ENCODE measurements at places on chromosomes 3 and 15.

GRCh38 chr15:74786551-74787165, 4.8 kb downstream of the CSK start:
- DNase-seq, result no peak

- no peak for DNase-seq
Observed at GRCh38 chr3:23629181-23629894, 176.4 kb upstream of the UBE2E1 start.

- no peak for DNase-seq
Observed at GRCh38 chr3:186883686-186884058, 41.2 kb downstream of the ADIPOQ start.

DNA sequence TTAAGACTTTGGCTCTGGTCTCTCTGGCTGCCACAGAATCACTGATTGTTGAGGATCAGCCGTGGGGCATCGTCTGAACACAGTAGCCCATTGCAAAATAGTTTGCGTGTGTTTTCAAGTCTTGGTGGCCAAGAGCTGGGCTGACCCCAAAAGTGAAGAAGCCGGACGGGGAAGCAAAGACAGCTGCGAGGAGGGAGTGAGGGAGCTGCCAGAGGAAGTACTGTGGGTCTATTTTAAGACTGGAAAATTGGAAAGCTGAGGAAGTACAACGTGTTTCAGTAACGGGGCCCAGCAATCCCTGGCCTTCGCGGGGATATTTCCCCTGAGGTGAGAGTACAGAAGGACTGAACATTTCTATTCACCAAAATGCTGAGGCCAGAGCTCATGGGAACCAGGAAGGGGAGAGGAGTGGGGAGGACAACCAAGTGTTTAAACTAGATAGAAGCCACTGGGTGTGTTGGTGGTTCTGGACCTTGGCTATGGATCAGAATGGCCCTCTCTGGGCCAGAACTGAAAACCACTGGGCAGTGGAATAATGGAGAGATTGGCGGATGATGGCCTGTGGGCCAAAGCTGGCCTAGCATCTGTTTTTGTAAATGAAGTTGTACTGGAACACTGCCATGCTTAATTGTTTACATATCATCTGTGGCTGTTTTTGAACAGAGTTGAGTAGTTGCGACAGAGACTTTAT, 34.1 kb upstream of the LIMD1 start:
- DNase-seq, result peak; percentile 96

- no peak for DNase-seq
Observed at GRCh38 chr3:4770561-4770960, 208.7 kb upstream of the BHLHE40 start.

- DNase-seq, result no peak
Observed at GRCh38 chr15:44132057-44132456, 63.0 kb downstream of the FRMD5 start.

- no peak for DNase-seq
Observed at GRCh38 chr15:50298340-50298739, 32.8 kb upstream of the HDC start.

DNA sequence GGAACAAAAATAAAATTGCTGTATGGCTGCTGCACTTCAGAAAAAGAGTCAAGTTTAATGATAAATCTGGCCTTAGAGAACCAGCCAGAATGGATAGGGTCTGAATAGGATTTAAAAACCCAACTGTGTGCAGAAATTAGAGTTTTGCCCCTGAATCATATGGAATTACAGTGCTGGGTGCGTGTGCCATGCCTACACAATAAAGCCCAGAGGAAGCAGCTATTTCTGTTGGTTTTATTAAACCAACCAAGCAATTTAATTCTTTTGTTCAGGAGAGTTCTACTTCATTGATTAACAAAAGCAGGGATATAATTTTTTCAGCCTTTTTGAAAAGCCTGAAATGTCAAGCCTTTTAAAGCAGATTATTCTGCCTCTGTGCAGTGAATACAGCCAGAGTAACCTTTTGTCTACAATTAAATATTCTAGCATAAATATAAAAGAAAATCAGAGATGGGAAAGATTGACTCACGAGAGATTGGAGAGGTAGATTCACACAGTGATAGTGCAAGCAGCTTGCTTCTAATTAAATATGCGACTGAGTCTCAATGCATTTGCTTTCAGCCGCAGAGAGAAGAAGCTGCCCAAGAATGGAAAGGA, 66.7 kb upstream of the DNAJC19 start:
- no peak for DNase-seq

DNA sequence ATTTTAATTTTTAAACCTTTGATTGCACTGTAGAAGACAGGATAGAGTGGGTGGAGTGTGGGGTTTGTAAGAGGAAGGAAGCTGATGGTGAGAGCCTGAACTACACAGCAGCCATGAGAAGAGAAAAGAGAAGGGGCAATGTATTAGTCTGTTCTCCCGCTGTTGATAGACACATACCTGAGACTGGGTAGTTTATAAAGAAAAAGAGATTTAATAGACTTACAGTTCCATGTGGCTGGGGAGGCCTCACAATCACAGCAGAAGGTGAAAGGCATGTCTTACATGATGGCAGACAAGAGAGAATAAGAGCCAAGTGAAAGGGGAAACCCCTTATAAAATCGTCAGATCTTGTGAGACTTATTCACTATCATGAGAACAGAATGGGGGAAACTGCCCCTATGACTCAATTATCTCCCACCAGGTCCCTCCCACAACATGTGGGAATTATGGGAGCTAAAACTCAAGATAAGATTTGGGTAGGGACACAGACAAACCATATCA, 37.3 kb downstream of the STARD5 start:
- DNase-seq, result no peak

GRCh38 chr3:99542767-99543518, 95.5 kb upstream of the COL8A1 start:
- no peak for DNase-seq

GRCh38 chr15:69697916-69698315, 245.3 kb downstream of the RPLP1 start:
- DNase-seq, result no peak

DNA sequence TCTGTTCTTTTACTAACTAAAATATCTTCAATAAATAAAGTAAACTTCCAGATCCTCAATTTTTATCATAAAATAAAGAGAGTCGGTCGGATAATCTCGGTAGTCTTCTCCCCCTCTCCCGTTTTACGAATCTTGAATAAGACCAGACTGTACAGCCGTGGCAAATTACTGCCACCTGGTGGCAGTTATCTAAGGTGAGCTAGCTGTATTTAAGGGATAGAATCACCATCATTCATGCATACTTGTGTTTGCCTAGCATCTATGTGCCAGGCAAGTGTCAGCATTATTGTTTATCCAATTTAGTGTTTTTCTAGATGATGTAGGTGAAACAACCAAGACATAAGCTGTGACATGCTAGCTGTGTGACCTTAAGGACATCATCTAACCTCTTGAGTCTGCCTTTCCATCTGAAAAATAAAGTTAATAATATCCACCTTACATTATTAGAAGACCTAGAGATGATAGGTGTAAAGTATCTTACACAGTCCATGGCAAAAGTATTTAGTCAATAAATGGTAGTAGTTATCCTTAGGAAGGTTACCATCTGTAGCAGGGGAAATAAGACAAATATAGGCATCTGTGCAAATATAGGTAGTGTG, 21.3 kb downstream of the DUT start:
- peak; percentile 22 for DNase-seq

DNA sequence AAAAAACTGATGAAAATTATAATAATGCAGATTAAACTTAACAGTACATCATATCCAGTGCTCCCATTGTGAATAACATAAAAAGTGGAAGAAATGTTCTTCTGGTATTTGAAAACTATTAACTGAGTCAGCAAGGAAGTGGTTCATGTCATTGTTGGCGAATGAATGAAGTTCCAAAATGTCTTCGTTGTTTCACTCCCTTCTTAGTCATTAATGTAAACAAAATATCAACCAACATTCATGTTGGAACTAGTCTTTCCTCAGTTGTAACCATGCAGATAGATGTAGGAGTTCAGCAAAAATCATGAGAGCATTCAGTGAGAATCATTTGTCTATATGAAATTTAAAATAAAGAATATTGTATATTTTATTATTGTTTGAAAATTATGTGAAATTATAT, 44.1 kb upstream of the ICE2 start:
- DNase-seq, result no peak

- no peak for DNase-seq
Observed at GRCh38 chr3:71541313-71541712, 42.2 kb downstream of the FOXP1 start.

DNA sequence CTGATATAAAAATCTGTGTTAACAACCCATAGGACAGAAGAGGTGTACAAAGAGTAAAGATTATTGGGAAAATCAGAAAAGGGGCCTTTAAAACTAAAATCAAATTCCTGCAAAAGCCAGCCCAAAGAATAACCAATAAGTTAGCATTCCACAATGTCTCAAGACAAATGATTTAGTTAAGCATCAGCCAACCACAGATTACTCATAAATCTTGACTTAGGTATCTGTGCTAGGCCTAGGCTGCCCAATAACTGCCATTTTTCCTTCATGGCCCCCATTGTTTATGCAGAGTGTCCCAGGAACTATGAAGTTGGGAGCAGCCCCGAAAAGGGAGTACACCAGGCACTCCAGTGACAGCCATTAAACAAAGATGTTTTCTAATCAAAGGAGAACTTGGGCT, 7.4 kb downstream of the TRANK1 start:
- no peak for DNase-seq

- no peak for DNase-seq
Observed at GRCh38 chr15:87357637-87358313, 898.8 kb downstream of the NTRK3 start.

DNA sequence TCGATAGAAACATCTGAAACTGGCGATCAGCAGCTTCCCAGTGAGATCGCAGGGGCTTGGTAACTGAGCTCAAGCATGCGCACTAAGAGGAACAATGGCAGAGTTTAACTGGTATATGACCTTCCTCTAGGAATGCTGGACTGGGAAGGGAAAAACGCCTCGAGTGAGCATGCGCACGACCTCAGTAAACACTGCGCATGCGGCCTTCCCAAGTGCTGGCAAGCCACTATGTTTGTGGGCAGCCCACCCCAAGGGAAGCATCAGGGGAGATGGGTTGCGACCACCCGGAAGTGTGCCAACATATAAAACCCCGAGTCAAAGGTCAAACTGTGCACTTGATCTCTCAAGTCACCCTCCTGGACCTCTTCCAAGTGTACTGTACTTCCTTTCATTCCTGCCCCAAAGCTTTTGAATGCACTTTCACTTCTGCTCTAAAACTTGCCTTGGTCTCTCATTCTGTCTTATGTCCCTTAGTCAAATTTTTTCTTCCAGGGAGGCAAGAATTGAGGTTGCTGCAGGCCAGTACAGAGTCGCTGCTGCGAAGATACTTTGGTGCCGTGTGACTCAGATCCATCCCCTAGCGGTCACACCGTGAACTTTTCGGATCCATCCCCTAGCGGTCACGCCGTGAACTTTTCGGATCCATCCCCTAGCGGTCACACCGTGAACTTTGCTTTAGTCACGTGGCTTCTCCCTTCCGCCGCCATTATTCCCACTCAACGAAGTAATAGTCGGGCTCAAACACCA, 243.3 kb downstream of the FAM43A start:
- DNase-seq, result no peak

DNA sequence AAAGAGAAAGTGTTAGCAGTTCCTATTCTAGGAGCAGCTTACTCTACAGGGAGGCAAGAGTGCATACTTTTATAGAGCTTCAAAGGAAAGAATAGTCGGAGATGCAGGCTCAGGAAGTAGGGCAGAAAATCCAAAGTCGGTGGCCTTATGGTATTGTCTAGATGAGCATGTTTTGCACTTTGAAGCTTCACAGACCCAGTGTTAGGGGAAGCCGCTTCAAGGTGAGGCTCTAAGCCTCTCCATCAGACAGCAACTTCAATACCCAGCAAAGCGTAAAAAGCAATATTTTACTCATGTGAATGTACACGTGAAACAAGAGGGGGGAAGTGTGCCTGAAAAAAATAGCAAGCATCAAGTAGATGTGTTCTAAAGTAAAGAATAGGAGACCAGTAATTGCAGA, 125.6 kb upstream of the RASGRP1 start:
- DNase-seq, result no peak

DNA sequence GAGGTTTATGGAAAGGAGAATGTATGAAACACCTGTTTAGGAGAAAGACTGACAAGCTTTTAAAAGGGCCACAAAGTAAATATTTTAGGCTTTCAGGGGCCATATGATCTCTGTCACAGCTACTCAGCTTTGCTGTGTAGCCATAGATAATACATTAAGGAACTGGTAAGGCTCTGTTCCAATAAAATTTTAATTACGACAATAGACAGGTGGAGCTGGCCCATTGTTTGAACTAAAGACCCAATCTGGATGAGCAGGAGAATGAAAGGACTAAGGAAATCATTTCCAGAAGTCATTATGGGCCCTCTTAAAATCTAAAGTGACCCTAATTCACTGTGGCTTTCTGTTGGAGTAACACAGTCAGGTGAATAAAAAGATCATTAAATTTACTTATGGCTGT, 48.5 kb upstream of the SLC12A8 start:
- DNase-seq, result no peak

DNA sequence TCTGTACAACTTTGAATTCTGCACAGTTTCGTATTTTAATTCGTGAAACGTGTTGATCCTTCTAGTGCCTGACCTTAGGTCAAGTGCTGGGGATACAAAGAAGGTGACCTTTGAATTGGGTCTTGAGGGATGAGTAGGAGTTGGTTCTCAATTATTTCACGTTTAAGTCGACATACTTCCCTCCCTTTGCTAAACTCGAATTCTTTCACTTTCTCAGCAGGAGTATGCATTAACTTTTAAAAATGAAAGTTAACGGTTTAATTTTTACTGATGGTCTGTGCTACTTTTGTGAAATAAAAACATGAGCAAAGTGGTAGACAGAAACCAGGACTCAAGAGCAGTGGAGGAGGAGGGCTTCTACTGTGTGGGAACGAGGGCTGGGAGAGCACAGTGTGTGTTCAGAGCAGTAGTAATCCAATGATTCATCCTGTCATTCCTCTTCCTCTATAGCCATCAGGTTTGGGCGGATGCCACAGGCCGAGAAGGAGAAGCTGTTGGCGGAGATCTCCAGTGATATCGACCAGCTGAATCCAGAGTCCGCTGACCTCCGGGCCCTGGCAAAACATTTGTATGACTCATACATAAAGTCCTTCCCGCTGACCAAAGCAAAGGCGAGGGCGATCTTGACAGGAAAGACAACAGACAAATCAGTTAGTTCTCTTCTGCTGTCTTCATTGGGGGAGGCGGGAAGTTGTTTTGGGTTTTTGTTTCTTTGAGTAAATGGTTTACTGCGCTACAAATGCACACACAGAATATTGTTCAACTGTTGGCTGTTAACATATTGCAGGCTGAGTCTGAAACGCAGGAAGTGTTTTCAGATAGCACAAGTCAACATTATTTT, 78.6 kb upstream of the TSEN2 start:
- DNase-seq, result peak; percentile 62

All from gastrocnemius medialis (tissue), 4 donors.